AG04449 (cell line): ENCODE measurements at places on chromosomes 4 and X.

DNA sequence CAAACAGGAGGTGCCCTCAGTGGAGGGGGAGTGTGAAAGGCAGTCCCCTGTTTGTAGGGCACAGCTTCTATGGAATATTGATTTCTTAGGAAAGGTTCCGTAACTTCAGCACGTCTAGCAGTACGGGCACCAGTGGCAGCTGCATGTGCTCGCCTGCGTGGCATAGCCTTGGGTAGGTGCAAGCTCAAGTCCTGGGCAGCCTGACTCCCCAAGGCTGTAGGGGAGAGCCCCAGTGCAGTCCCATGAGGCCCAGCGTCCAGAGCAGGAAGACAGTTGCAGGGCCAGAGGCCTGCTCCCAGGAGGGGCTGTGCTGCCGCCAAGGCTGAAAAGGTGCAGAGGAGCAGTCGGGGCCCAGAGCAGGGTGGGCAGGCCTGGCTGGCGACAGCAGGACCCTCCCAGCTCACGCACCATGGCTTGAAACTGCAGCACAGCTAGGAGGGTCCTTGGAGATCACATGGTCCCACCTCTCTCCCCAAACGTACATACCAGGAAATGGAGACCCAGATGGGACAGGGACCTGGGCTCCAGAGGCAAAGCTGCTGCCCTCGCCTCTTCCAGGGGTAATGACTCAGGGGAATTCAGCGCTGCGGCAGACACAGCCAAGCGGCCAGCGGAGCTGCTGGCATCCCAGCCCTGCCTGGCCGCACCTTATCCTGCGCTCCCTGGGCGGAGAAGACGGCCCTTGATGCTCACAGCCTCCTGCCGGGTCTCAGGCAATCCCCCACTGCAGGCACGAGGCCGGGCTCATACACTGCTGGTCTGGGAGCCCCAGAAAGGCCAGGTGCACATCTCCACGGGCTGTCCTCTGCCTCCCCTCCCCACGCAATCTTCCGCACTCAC lies 6.0 kb upstream of the DUSP9 start:
- no peak for DNase-seq

GRCh38 chr4:57318703-57319102 lies 208.5 kb upstream of the IGFBP7 start:
- no peak for DNase-seq

- DNase-seq: no peak
These were observed 53.0 kb downstream of the SHOX start for GRCh38 chrX:683576-683975.

DNA sequence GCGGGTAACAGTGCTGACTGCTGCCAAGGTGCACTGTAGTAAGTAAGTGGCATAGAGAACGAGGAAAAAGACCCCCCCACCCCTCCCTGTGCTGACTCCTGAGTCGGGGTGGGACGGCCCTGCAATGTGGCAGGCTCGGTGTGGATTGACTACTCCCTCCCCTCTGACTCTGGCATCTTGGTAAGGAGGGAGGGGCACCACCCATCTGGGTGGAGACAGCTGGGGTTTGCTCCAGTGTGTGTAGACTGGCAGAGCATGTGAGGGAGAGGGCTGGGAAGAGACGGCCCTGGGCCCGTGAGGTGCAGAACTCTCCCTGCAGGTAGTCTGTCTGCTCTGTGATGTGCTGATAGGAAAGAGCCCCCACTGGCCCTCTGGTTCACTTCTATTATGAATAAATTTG lies 31.0 kb downstream of the NSG1 start:
- no peak for DNase-seq

DNA sequence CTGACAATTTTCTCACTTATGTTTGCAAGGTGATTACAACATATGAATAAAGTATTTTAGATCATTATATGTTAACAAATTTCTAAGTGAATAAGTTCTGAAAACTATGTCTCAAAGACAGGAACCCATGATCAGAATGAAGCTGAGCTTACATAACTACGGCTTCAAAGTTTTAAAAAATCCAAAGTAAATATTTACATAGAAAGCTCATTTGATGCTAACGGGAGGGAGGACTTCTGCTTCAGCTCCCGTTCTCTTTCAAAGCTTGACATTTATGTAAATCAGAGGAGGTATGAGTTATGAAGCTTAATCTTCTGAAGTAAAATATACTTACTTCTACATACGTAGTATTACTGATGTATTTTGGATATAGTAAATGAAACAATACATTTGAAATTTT lies 72.9 kb upstream of the PDLIM3 start:
- no peak for DNase-seq

GRCh38 chrX:103061486-103061885 lies 2.5 kb downstream of the BEX1 start:
- DNase-seq: no peak

DNA sequence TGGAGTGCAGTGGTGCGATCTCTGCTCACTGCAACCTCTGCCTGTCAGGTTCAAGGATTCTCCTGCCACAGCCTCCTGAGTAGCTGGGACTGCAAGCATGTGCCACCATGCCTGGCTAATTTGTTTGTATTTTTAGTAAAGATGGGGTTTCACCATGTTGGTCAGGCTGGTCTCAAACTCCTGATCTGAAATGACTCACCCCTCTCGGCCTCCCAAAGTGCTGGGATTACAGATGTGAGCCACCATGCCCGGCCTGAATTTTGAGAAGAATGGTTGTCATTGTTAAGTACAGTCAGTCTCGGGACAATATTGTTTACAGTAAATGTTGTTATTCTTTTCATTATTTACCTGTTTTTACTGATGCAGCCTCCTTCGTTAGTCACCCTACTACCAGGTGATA lies 1226.2 kb upstream of the TENM3 start:
- DNase-seq: no peak

- DNase-seq: no peak
These were observed 686.1 kb downstream of the GLUD2 start for GRCh38 chrX:121733514-121733913.

GRCh38 chr4:18049446-18049845 lies 27.9 kb upstream of the LCORL start:
- DNase-seq: no peak

DNA sequence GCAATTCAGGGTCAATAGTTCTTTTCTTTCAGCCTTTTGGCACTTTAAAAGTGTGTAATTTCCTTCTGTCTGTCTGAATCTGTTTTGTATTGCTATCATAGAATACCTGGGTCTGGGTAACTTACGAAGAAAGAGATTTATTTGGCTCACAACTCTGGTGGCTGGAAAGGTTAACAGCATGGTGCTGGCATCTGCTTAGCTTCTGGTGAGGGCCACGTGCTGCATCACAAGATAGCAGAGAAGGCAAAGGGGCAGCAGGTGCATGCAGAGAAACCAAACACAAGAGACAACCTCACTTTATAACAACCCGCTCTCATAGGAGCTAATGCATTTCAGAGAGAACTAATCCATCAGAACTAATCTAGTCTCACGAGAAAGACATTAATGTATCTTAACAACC lies 18.8 kb downstream of the RGN start:
- no peak for DNase-seq

- peak; percentile 3 for DNase-seq
These were observed 18.2 kb upstream of the TNIP3 start for GRCh38 chr4:121182296-121182695.

DNA sequence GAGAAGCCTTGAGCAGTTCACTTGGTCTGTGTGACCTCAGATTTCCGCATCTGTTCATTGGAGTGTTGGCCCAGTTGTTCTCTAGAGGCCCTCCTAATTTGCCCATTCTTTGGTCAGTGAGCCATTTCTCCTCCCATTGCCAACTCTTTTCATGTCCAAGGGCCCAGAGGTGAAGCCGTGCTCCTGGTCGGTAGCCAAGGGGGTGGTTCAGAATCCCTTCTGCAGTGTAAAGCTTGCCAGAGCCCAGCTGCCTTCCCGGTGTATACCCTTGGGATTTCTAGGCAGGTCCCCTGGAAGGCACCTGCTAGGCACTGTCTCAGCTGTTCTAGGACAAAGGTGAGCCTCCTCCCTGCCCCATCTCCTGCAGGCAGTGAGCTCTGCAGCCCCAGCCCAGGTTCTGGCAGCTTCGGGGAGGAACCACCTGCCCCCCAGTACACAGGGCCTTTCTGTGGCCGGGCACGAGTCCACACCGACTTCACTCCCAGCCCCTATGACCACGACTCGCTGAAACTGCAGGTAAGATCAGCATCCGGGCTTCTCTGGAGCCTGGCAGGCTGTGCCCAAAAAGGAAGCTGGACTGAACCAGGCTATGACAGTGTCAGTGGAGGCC lies 12.3 kb downstream of the SASH3 start:
- DNase-seq: no peak

DNA sequence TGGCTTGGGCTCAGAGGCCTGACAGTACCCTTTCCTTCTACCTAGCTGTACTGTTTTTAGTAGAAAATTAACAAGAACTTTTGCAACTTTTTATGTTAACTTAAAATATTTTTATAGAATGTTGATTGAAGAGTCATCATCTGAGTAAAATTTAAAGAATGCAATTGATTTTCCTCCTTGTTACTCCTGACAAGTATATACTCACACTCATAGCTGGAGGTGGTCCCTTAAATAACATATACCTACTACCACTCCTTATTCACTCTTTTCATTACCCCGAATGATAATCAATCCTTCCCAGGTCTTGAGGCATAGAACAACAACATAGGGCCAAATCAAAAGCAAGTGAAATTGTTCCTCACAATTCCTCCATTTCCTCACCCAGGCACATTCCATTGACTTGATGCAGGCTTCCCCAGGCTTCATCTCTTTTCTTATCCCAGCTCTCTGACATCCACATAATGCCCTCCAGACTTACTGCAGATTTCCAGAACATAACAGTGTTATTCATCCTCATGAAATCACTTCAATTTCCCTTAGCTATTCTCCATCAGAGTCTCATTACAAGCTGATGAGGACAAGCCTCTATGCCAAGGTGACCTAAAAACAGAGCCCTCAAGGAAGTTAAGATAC lies 73.2 kb upstream of the ANXA10 start:
- DNase-seq: peak; percentile 59

DNA sequence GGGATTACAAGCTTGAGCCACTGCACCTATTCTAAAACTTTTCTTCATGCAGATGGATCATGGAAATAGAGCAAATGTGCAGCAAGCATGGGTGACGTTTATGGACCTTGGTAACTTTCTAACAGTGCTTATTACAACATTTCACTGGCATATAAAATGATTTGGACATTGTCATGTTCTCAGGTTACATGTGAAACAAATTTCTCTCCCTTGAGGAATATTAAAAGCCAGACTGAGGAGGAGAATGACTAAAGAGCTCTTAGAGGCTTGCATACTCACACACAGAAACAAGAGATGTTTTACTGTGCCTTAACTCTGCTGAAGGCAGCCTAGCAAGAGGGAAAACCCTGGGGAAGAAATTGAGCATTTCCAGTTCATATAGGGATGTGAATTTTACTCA lies 38.6 kb upstream of the GPR101 start:
- no peak for DNase-seq

- DNase-seq: no peak
These were observed 26.2 kb downstream of the ARAP2 start for GRCh38 chr4:36218121-36218520.

DNA sequence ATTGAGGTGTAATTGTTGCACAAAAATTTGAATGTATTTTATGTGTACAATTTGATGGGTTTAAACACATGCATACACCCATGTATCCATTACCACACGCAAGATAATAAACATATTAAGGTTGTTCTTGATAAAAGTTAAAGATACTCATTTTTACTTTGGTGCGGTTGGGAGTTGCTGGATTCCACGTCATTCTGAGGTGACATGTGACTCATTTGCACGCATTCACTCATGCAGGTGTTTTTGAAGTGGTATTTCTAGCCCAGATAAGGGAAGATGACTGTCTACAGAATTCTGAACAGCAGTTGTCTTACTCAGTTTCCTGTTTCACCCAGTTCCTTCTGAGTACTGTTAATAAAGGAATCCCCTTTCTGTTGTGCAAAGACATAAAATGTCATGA lies 142.0 kb downstream of the RTL3 start:
- no peak for DNase-seq

GRCh38 chr4:7330811-7331681 lies 103.7 kb downstream of the PSAPL1 start:
- no peak for DNase-seq

GRCh38 chr4:13190093-13190721 lies 293.9 kb downstream of the RAB28 start:
- DNase-seq: no peak

DNA sequence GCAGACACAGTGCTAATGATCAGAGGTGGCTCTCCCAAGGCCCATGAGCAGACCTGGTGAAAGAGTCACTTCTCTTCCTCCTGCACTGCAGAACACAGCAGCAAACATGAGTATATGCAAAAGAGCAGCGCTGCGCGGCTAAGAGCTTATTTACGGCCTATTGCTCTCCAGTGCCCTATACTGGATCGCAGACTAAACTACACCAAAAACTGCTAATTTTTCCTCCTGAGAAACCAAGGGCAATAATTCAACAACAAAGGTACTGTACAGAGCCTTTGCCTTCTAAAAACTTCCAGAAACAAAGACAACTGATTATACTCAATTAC lies 702.5 kb downstream of the ARAP2 start:
- no peak for DNase-seq

DNA sequence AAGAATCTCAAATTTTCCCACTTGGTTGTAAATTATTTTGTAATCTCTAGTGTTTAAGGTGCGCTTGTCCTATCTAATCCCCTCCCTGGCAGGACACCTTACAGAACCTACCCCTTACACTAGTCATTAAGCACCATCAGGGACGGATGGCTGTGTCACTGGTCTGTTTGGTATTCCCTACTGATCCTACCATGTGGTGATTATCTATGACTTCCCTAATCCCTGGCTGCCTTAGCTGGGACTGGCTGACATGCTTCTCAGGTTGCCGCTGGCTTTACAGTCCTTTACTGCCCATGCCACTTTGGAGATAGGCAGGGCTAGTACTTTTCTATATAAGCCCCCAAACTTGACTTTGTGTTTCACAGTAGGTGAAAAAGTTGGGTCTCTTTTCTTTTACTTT lies 58.6 kb downstream of the ELOVL6 start:
- no peak for DNase-seq

DNA sequence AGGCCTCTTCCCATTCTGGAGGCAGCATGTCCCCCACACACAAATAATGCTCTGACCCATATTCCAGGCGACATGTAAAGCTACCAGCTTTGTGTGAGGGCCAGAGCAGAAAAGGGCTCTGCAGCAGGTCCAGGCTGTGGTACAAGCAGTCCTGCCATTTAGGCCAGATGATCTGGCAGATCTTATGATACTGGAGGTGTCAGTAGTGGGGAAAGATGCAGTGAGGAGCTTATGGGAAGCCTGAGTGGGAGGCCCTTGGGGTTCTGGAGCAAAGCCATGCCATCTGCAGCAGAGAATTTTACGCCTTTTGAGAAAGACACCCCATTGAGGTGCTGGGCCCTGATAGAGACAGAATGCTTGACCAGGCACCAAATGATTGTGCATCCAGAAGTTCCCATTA lies 7.7 kb downstream of the SYN1 start:
- DNase-seq: no peak

DNA sequence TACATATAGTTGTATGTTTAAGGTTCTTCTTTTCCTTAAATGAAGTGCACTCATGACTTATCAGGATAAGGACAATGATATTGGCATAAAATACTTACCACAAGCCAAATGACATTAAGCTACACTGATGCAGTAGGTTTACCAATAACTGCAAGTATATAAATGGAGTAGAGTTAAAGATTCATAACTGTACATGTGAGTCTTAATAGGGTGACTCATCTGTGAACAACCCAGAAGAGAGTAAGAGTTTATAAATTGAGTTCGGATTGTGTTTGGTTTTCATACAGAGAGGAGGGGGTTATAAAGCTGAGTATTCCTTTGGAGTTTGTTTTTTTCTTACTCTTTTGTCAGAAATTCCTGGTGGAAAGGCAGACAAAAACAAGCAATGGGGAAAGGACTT lies 144.8 kb downstream of the TLL1 start:
- no peak for DNase-seq
